ENCODE measurements at places on chromosomes 2 and 18. TPM values are rescaled to one million over a fixed set of nuclear protein-coding genes. Genes with fewer than 3 reads are reported as not detected.

The CCDC121 gene
- total RNA-seq: 6.0 TPM

The ELOA2 gene
- total RNA-seq: not detected

DNA sequence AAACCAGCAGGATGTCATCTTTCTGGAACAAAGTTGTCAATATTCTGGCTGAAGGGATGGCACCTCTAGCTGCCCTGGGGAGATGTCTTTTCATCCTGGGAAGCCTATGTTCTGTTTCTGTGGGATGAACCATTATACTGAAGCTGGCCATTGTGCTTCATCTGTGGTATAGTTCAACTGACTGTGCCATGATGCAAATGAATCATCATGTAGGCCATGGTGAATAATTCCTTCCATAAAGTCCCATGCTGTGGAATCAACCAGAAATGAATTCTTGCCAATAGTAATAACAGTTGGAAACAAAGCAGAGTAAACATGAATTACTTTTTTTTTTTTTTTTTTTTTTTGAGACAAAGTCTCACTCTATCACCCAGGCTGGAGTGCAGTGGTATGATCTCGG, 64.1 kb upstream of the CNGA3 start:
- DNase-seq: no peak

DNA sequence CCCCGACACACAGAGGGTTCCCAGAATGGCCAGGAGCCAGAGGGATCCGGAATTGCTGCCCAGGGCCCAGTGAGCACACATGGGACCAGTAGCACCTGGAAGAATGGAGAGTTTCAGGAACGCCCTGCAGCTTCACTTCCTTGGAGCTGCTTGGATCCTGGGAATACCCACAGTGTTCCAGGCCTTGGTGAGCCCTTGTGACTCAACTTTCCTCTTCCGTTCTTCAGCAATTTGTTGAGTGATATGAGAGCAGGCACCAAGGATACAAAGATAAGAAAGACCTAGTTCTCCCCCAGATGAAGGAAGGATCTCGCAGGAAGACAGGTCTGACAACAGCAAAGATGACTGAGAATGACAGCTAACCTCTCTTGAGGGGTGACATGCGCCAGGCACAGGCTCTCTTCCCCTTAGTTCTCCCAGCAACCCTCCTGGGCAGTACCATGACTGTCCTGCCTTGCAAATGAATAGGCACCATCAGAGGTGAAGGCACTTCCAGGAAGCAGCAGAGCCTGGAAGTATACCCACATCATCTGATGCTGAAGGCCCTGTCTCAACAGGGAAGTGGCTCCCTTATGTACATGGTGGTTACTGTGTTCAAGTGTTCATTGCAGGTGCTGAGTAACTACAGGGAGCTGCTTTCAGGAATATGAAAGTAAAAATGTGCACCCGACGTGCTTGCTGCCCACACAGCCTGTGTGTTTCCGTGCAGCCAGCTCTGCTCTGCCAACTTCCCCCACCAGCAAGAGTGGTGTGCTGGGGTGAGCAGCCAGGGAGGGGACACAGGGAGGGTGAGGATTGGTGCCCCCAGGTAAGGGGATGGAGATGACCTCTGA, 116.2 kb downstream of the STPG4 start:
- DNase-seq: no peak

Measured in neural crest cell (in vitro differentiated cells).